ENCODE measurements at places on chromosomes 7 and 10. TPM values are rescaled to one million over a fixed set of nuclear protein-coding genes. Genes with fewer than 3 reads are reported as not detected.
A peak's percentile ranks its signal among the peaks of the same experiment; 100 is the strongest.

The ENTPD1 gene
- total RNA-seq: 1.7 TPM

- DNase-seq: no peak
These were observed 18.5 kb upstream of the NPFFR1 start for GRCh38 chr10:70302292-70302691.

DNA sequence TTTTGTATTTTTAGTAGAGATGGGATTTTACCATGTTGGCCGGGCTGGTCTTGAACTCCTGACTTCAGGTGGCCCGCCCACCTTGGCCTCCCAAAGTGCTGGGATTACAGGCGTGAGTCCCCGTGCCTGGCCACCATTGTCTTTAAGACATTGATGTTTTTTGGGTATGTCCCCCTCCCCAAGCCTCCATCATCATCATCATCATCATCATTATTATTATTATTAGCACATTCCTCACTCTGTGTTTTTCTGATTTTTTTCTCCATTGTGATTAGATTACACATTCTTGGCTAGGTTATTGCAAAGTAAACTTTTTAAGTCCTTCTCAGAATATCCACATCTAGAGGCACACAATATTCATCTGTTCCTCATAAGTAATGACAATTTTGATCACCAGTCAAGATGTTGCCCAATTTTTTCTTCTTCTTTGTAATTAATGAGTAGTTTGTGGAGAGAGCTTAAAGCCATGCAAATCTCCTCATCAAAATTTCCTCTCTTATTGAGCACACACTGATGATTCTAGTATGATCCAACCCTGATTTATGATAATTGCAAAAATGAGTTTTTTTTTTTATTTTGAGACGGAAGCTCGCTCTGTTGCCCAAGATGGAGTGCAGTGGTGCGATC lies 47.5 kb downstream of the EPC1 start:
- no peak for DNase-seq

- DNase-seq: no peak
These were observed 198.8 kb downstream of the TNS3 start for GRCh38 chr7:47383072-47383471.

- peak; percentile 66 for DNase-seq
These were observed 62.2 kb downstream of the CCDC71L start for GRCh38 chr7:106598663-106599342.

All from Caco-2 (cell line).